Articular chondrocyte of knee joint (primary cell): ENCODE measurements at places on chromosomes 2 and 18. TPM values are rescaled to one million over a fixed set of nuclear protein-coding genes. Genes with fewer than 3 reads are reported as not detected.

CGREF1 gene
- 6.9 and 15.8 TPM in 2 replicates for total RNA-seq

RFTN2 gene
- 23.5 and 33.0 TPM in 2 replicates for total RNA-seq

SLC40A1 gene
- 21.6 and 25.7 TPM in 2 replicates for total RNA-seq

G6PC2 gene
- total RNA-seq: not detected in 2 replicates

PTRHD1 gene
- 18.8 and 25.3 TPM in 2 replicates for total RNA-seq
